ENCODE measurements at places on chromosomes 2 and 18.

DNA sequence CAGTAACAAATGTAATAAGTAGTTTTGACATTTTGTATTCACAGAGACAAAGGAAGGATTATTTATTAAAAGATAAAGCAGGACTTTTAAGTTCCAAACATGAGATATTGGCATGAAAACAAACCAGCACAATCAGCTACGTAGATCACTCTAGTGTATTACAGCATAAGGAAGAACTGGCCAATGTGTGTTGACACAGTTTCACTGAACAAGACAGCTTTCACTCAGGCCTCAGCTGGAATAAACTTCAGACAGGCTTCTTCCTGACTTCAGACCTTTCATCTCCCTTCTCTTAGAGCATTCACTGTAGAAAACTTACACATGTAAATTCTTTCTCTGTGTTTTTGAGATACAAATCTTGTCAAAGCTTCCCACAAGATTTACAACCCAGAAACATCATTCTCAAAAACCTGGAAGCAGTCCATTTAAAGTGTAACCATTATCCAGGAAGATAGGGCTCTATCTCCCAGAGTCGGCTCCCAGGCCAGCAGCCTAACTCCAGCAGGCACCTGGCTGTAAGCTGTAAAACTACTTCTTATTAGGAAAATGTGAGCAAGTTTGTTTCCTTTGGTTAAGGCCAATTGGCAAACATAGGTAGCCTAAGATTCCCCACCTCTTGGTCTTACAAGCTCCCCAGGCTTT lies 768.3 kb upstream of the CDH7 start:
- no peak for DNase-seq

- no peak for DNase-seq
Measured at GRCh38 chr2:64853306-64853705, 135.9 kb upstream of the SLC1A4 start.

GRCh38 chr2:76700894-76701293 lies 821.3 kb downstream of the LRRTM4 start:
- no peak for DNase-seq

DNA sequence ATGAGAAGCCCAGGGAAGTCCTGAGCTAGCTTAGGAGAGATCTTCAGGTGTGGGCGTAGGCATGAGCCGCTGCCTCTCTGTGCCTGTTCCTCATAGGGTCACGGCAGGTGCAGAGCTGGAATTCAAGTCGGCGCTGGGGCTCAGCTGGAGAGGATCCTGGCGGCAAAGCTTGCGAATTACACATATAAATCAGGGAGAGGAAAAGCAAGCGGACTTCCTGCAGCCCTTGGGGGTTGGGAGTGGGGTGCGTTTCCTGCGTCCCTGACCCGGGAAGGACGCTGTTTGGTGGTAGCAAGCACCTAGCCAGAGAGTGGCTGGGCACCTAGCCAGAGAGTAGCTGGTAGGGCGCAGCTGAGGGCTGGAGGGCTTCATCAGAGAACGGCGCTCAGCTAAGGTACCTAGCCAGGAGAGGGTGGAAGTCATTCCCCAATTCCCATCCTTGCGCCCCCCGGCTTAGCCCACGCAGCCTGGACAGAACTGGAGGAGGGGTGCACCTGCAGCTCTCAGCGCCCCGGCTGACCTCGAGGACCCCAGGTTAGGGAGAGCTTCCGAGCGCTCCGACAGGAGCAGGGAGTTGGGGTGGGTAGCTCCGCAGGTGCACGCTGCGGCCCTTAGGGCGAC lies 459 bp upstream of the EFR3B start:
- DNase-seq, result peak; percentile 74

- peak; percentile 16 for DNase-seq
Measured at GRCh38 chr18:21489119-21489750, 111.3 kb downstream of the ESCO1 start.

- no peak for DNase-seq
Measured at GRCh38 chr18:59705145-59705544, 7.9 kb upstream of the CCBE1 start.

DNA sequence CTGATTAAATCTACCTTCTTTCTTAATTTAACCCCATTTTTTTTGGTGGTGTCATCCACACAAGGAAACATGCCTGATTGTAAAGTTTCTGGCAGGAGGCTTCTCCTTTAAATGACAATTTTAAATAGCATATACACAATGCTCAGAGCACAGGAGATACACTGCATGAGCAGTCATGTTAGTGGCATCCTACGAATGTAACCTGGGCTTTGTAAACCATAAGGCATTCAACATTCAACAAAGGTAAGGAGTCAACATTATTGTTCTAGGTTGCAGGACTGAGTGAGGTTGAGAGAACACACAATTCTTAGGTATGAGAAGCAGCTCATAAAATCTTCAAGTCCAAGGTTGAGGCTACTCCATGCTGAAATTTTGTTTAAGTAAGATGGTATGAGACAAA lies 266.6 kb upstream of the SIX2 start:
- no peak for DNase-seq

GRCh38 chr2:100954044-100954420 lies 48.1 kb upstream of the RPL31 start:
- DNase-seq, result no peak

- DNase-seq, result no peak
Measured at GRCh38 chr2:238063414-238064189, 2.8 kb downstream of the SCLY start.

DNA sequence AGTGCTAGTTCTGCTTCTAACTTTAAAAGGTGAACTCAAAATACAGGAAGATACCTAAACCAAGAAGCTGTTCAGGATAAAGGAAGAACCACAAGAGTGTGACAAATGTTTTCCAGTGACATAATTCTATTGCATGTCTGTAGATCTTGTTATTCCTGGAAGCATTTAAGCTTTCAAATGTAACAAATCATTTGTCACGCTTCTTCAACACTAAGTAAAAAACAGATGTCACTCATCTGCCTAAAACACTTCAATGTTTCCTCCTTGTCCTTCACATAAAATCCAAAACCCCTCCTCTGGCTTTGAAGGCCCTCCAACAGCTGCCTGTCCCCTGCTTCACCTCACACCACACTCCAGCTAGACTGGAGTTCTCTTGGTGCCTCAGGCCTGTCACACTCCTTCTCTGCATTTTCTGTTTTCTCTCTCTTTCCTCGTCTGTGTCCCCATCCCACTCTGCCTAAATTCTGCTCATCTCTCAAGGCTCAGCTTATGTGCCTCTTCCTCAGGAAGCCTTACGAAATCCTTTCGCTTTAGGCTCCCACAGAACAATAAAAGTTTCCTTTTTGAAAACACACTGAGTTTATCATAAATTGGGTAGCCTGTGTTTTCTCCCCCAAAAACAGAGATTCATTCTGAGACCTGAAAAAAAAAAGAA lies 6.4 kb upstream of the CLEC4F start:
- DNase-seq, result no peak

DNA sequence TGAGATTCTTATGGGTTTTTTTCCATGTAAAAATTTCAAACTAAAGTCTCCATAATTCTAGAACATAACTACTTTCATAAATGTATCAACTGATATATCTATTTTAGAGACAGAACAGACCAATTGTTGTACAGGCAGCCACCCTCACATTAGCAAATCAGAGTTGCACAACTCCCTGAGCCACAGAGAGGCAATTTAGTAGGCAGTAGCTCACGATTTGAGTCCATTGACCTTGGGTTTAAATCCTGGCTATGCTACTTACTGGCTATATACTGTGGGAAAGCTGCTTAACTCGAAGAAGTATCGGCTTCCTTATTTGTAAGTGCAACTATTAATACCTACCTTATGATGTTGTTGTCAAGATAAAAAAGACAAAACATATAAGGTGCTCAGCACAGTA lies 16.2 kb downstream of the MTIF2 start:
- DNase-seq, result no peak

- no peak for DNase-seq
Measured at GRCh38 chr18:70840649-70841048, 551.8 kb downstream of the SOCS6 start.

GRCh38 chr18:42780171-42780570 lies 335.3 kb downstream of the RIT2 start:
- no peak for DNase-seq

DNA sequence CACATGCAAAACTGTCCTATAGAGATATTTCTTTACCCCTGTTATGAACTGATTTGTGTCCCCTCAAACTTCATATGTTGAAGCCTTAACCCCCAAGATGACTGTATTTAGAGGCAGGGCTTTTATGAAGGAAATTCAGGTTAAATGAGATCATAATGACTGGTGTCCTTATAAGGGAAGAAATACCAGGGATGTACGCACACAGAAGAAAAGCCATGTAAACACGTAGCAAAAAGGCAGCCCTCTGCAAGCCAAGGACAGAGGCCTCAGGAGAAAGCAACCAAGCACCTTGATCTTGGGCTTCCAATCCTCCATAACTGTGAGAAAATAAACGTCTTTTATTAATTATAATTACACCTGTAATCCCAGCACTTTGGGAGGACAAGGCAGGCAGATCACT lies 101.3 kb upstream of the NDUFV2 start:
- DNase-seq, result no peak

DNA sequence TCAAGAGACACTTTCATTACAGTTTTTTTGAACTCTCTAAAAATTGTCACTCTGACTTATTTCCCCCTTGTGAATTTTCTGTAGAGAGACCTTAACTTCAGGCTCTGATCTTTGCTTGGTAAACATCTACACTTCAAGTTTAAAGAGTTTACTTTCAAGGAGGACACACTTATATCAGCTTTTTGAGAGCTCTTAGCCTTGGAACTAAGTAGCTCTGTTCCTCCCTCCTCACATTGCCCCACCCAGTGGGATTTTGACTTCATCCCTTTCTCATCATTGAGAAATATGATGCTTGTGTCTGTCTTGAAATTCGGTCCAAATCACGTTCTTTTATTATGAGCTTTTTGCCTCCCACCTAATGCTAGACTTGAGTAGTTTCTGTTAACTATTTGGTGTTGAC lies 433.4 kb upstream of the MEIS1 start:
- no peak for DNase-seq

DNA sequence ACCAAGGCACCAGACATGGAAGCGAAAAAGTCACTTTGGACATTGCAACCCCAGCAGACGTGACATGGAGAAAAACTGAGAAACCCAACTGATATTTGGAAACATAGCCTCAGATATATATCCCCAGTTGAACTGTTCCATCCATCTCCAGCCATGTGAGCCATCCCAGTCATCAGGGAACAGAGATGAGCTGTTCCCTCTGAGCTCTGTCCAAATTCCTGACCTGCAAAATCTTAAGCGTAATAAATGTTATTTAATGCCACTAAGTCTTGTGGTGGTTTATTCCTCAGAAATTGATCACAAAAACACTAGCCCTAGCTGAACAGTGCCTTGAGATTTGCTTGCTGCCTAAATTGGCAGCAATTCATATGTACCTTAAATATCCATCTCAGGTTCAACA lies 182.8 kb downstream of the NRP2 start:
- no peak for DNase-seq

DNA sequence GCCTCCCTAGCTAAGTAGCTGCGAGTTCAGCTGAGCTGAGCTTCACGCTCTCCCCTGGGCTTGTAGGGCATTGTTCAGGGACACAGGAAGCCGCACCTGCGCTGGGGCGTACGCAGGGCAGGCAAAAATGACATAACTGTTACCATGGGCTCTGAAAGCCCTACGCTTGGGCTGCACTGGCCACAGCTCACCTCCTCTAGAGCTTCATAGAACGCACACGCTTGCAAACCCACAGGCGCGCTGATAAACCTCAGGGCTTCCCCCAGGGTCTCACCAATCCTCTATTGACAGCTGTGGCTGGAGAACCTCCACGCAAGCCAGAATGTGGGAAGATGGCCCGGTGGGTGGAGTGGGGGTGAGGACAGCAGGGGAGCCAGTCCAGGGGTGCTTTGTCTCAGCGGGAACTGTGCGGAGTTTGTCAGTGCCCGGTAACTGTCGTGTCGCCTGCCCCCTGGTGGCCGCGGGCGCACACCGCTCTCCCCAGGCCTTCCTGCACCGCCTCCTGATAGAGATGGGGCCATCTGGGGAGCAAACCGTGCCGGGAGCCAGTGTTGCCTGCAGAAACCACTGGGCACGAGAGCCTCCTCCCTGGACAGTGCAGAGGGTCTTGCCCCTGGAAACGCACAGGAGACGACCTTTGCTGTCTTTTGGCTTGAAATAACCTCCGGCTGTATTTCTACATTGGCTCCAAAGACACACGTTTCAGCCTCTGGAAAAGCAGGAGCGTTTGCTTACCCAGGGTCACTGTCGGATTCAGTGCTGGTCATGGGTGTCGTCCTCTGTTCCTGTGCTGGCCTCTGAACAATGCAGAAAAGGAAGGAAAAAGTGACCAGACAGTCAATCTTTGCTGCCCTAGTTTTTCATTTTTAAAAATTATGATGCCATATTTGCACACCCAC lies 17.0 kb upstream of the CIDEA start:
- no peak for DNase-seq

GRCh38 chr2:147030966-147031720 lies 813.7 kb upstream of the ACVR2A start:
- no peak for DNase-seq

DNA sequence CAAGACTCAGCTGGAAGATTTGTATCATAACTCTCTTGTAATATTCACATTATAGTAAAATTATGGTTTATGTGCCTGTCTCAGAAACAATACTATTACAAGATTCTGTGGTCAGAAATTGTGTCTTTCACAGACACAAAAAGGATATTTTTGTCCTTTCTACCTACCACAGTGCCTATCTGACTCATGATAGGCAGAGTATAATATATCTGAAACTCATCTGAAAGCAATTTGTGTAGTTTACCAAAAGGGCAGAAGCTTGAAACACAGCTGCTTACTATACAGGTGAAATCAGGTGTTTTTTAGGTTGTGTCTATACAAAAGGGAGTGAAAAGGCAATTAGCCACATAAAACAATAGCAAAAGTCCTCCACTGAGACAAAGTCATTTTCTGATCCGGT lies 10.9 kb downstream of the TMEM200C start:
- no peak for DNase-seq

GRCh38 chr18:3625742-3626091 lies 175.7 kb downstream of the TGIF1 start:
- no peak for DNase-seq

GRCh38 chr2:59744436-59744835 lies 809.0 kb downstream of the BCL11A start:
- DNase-seq, result no peak

DNA sequence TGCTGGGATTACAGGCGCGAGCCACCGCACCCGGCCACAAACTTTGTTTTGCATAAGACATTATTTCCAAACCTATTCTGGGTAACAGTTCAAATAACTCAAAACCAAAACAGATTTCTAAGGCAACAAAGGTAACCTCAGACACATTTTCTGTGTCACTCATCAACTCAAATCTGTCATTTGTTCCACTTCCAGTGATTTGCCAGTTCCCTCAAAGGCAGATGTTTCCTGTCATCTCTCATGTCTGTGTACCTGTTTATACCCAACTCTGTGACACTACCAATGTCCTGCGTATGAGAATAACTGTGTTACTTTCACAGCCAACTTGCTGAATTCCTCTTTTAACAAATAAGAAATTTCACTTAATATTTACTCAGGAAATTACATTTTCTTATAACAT lies 54.4 kb downstream of the SCN3A start:
- DNase-seq, result no peak

DNA sequence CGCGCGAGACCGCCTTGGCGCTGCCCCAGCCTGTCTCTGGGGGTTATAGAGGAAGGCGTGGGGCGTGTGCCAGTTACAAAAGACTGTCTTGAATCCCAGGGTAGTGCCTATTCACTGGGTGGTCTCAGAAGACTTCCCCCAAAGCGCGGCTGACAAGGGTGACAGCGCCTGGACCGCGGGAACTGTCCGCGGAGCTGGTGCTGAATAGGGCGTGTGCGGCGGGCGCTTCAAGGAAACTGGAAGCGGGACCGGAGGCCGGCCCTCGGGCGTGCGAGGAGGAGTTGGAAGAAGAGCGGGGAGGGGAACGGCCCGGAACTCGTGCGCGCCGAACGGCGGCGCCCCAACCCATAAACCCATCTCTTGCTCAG lies 2.3 kb downstream of the EGR4 start:
- DNase-seq, result no peak

Measured in SHP77 treated with DMSO at 0.1 percent for 48 hours (cell line).